ENCODE measurements at places on chromosomes 6 and 20.

- no peak for DNase-seq
Measured at GRCh38 chr20:23205211-23205610, 119.1 kb upstream of the CD93 start.

- DNase-seq: peak; percentile 70
Measured at GRCh38 chr6:43454290-43454695, 1.1 kb downstream of the DLK2 start.

DNA sequence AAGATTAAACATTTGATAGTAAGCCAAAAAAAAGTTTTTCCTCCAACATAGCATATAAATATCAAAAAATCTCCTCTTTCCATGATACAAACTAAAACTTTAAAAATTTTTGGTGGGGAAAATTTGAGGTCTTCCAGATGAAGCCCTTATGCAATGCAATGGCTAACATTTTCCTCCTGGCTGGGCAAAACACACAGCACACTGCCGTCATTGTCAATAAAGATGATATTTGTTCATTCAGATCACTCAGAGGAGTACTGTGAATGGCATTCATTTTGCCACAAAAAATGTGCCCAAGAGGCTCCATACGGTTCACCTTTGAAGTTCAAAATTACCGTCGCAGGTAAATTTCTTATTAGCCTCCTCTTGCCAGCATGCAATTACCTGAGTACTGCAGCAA, 33.9 kb upstream of the FBXO9 start:
- DNase-seq: no peak

DNA sequence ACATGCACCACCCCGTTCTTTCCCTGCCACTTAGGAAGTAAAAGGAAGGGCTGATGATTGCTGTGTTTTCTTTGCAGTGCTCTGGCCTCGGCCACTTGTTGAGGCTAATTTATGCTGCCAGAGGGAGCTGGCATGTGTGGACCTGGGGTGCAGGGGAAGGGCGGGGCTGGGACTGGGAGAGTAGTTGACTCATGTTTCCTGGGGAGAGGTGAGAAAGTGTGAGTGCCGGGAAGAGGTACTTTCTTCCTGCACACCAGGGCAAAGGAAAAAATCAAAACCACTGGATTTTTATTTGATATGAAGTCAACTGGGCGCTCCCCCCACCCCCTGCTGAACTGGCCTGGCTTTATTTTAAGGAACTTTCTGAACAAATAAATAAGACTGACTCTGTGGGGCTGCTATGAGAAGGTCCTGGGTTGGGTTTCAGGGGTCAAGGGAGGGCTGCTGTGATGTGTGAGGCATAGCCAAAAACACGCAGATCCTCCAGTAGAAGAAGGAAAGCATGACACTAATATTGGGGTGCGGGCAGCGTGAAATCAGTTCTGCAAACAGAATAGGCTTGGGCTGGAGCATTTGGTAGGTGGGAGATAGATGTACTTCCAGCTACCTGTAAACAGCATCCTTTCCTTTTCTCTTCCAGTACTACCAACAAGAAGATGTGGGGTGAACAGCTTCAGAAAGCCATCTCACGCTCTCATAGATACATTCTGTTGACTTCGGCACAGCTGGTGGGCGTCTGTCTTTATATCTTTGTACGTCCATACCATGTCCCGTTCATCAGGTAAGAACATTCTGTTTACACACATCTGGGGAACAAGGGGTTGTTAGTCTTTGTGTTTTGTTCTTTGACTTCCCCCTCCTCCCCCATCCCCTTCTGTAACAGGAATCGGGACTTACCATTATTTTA, 87.5 kb downstream of the SYNJ2 start:
- no peak for DNase-seq

DNA sequence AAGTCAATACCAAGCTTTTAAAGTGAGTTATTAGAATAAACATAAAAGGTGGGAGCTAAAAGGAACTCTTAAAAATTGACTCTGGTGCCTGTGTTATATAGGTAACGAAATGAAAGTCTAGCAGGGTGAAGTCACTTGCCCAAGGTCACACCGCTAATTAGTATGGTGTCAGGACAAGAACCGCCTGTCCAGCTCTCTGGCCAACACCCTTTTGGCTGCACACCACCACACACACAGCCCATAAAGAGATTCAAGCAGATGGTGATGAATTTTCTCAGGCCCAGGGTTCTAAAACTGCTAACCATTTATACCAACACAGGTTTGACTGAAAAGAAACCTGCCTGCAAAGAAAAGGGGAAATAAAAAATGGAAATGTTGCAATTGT, 20.2 kb downstream of the GFOD1 start:
- DNase-seq: no peak

- no peak for DNase-seq
Measured at GRCh38 chr6:5580736-5581581, 319.6 kb downstream of the FARS2 start.

DNA sequence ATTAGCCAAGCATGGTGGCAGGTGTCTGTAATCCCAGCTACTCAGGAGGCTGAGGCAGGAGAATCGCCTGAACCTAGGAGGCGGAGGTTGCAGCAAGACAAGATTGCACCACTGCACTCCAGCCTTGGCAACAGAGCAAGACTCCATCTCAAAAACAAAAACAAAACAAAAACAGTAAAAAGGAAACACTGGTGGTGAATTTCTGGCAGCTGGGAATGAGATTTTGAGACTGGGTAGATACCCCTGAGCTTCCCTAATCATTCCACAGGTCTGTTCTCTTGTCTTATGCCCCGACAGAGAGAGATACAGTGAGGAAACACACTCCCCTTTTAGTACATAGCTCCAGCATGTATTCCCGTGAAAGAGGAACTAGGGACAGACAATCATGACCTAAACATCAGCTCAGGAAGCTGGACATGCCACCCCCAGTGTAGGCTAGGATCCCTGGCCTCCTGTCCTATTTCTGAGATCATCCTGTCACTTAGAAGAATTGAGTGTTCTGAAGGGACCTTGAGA, 9.6 kb downstream of the MAN1A1 start:
- no peak for DNase-seq

DNA sequence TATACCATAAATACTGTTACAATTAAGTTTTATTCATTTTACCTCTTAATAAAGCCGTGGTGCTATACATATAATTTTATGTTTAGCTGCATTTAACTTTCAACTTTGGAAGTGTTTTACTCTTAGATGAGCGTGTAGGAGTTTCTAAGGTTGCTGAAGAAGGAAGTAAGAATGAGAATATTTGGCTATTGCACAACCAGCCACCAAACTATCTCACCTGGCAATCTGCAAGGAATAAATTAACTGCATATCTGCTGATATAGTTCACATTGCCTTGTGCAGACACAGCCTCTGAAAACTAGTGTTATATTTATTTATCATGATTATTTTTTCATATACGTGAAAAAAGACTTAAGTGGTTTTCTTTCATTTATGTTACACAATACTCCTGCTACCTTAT, 230.4 kb downstream of the PLCB1 start:
- DNase-seq: no peak

GRCh38 chr20:48006036-48006833, 221.0 kb upstream of the SULF2 start:
- no peak for DNase-seq

- peak; percentile 78 for DNase-seq
Measured at GRCh38 chr6:154928325-154928922, 66.7 kb upstream of the TIAM2 start.

GRCh38 chr6:64672131-64672530, 1034.9 kb downstream of the EYS start:
- no peak for DNase-seq

DNA sequence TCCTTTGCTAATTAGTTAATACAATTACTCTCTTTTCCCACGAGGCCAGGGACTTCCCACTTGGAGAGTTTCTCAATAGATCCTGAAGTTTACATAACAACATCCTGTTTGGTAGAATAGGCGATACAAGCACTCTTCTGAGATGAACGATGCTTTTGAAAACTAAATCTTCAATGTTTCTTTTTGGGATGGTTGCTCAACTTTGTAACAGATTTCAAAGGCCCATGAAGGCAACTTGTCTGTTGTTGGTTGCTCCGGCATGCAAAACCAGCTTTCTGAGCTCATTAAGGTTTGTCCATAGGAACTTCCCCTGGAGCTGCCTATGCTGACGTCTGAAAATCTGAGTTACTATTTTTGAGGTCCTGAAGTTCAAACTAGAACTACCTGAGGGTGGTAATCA, 25.9 kb upstream of the ROS1 start:
- no peak for DNase-seq

- no peak for DNase-seq
Measured at GRCh38 chr20:64149809-64150560, 14.3 kb upstream of the MYT1 start.
